ENCODE measurements at places on chromosomes 3 and 15.

GRCh38 chr15:100093211-100094126 is 248.3 kb downstream of the ADAMTS17 start:
- DNase-seq = no peak

DNA sequence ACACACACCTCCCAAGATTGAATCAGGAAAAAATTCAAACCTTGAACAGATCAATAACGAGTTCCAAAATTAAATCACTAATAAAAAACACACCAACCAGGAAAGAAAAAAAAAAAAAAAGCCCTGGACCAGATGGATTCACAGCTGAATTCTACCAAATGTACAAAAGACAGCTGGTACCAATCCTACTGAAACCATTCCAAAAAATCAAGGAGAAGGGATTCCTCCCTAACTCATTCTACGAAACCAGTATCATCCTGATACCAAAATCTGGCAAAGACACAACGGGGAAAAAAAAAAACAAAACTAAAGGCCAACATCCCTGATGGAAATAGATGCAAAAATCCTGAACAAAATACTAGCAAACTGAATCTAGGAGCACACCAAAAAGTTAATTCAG is 54.4 kb upstream of the SLC12A8 start:
- DNase-seq = no peak

DNA sequence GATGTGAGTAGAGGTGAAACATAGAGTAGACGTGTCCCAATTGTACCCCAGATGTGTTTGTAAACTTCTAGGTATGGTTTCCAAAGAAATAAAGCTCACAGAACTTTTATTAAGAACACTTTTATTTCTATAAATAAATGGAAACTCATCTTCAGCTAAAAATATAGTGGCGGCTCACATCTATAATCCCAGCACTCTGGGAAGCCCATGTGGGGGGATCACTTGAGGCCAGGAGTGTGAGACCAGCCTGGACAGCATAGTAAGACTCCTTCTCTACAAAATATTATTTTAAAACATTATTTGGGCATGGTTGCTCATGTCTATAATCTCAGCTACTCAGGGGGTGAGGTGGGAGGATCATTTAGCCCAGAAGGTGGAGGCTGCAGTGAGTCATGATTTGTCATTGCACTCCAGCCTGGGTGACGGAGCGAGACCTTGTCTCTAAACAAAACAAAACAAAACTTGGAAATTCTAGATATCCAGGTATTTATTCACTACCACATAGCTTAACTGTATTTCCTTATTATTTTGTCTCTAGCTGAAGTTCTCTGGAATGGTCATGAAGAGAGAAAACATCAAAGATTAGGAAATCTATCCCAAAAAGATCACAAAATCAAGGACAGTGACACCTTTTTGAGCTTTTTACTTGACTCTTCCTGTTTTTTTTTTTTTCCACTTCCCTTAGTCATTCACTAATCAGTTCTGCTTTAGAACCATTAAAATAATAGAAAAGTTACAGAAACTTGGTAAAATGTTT is 258.1 kb downstream of the TIGIT start:
- no peak for DNase-seq

GRCh38 chr3:31227131-31227562 is 305.6 kb upstream of the STT3B start:
- DNase-seq = no peak

DNA sequence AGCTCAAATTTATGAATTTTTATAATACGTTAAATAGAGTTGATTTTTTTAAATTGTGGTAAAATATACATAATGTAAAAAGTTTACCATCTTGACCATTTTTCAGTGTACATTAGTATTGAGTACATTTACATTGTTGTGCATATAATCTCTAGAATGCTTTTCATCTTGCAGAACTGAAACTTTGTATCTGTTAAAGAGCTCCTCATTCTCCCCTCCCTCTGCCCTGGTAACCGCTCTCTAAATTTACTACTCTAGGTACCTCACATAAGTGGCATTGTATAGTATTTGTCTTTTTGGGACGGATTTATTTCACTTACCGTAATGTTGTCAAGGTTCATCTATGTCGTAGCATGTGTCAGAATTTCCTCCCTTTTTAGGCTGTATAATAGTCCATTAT is 13.6 kb downstream of the TBC1D23 start:
- no peak for DNase-seq
